Foreskin melanocyte (primary cell): ENCODE measurements at places on chromosomes 7 and 10.
A peak's percentile ranks its signal among the peaks of the same experiment; 100 is the strongest.

GRCh38 chr7:45084901-45085618 is 3.7 kb downstream of the NACAD start:
- DNase-seq = no peak

GRCh38 chr10:88512599-88512998 is 70.5 kb downstream of the RNLS start:
- DNase-seq = no peak

GRCh38 chr7:28729727-28730126 is 228.4 kb downstream of the TRIL start:
- DNase-seq = peak; percentile 45

- no peak for DNase-seq
Measured at GRCh38 chr7:148621563-148621962, 31.0 kb downstream of the C7orf33 start.

- no peak for DNase-seq
Measured at GRCh38 chr7:130154501-130155317, 50.5 kb downstream of the TMEM209 start.

GRCh38 chr10:124237282-124237961 is 144.0 kb upstream of the CHST15 start:
- no peak for DNase-seq

GRCh38 chr7:92359801-92360200 is 87.5 kb upstream of the GATAD1 start:
- DNase-seq = no peak

DNA sequence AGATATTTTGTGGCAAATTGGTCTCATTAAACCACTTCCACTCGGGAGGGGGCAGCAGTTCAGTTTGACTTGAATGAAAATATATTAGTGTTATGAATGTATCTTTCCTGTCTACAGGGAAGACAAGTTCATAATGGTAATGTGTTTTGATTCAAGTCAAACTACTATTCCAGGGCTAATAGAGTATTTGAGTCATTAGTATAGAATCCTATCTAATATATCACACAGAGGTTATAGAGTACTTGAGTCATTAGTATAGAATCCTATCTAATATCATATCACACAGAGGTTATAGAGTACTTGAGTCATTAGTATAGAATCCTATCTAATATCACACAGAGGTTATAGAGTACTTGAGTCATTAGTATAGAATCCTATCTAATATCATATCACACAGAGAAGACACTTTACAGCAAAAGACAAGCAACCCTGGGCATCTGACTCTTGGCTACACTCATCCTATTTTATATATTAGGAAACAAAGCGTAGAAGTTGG is 199.7 kb upstream of the MAGI2 start:
- DNase-seq = no peak

DNA sequence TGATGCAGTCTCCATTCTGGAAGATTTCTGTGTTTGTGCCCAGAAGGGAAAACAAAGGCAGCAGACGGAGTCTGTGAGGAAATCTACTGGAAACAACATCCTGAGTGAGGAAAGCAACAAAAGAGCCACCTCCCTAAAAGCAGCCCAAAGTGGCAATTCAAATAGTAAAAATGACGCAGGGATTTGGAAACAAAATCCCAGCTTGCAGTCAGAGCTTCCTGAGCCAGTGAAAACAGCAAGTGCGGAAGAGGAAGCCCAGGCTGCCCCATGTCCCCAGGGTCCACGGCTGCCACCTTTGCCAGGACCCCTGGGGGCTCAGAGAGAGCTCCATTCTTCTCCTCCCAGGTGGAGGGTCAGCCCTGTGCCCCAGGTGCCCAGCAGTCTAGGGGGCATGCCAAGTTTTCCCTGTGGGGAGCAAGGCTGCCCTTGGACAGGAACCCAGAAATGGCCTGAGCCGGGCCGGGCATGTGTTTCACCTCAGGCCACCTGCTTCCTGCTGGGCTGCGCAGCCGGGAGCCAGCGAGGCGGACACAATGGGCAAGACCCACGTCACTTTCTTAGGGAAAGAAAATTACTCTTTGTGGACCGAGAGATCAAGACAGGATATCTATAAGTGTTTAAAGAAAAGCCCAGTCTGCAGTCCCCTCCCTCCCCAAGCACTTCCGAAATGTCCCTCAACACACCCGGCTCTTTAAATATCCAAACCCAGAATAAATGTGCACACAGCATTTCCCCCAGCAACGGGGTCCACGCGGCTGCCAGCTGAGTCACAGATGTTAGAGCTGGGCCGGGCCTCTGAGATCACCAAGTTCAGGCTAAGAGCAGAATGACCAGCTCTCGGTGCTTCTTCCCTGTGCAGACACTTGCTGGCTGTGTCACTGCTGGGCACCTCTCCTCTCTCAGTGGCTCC is 231.1 kb downstream of the ARHGAP12 start:
- no peak for DNase-seq

DNA sequence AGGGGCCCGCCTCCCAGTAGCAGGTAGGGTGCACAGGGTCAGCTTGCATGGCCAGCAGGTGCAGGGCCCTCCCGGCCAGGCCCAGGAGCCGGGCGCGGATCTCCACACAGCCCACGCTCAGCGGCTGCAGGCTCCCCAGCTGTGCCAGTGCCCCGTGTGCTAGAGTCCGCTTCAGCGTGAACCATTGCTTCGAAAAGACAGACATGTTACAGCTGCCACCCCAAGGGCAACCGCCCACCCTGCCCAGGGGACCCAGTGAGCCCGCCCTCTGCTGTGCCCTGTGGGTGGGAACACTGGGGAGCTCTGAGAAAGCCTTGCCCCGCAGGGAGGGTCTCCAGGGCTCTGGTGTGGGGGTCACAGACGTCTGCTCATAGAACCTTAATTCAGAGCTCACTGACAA is 64.3 kb upstream of the NKX6-2 start:
- DNase-seq = no peak
